ENCODE measurements at places on chromosomes 1 and 21. TPM values are rescaled to one million over a fixed set of nuclear protein-coding genes. Genes with fewer than 3 reads are reported as not detected.

DNA sequence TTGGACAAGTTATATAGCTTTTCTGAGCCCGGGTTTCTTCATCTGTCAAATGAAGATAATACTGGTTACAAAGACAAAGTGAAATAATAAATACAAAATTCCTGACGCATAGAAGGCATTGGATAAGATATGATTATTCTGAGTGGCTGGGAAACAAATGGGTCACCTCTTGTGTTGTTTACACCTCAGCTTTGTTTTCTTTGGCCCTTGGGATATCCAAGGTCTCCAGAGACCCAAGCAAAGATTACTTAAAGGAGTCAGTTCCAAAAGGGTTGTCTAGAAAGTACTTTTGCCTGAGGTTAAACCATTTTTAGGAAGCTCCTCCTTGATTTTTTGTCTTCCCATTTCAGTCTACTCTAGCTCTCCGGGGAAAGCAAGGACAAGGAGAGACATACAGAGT, 9.7 kb downstream of the KHDRBS1 start:
- peaks cover 6% of the 10 kb centered on the region for H3K27me3 ChIP-seq
- H3K4me3 ChIP-seq, result no peak overlapping the region
- H3K27ac ChIP-seq, result no peak overlapping the region
- no peaks in the 10 kb centered on the region for H3K36me3 ChIP-seq

DNA sequence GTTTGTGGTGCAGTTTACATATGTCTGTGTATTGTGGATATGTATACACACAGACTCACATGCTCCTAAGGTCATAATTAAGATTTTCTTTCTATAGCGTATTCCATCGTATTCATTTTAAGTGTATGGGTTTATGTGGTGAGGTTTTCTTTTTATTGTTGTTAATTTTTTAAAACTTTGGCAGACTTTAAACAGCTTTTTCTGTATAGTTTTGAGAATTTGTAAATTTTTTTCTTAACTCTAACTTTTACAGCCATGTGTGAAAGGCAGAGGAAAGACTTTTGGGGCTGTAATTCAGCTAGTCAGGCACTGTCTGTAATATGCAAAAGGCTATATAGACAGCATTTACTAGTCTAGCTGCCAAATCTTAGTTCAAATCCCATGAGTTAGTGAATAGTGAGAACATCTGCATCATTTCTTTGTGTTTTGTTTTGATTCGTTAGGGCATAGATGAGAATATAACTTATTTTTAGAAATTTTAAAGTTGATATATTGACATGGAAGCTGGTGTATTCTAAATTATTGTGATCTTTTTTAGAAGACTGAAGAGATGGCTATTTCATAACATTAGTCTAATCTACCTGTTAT, 2.3 kb downstream of the MAGI3 start:
- no peak overlapping the region for H3K4me3 ChIP-seq
- no peak for DNase-seq
- H3K27ac ChIP-seq, result no peak overlapping the region
- H3K4me1 ChIP-seq, result peaks cover 15% of the 10 kb centered on the region

DNA sequence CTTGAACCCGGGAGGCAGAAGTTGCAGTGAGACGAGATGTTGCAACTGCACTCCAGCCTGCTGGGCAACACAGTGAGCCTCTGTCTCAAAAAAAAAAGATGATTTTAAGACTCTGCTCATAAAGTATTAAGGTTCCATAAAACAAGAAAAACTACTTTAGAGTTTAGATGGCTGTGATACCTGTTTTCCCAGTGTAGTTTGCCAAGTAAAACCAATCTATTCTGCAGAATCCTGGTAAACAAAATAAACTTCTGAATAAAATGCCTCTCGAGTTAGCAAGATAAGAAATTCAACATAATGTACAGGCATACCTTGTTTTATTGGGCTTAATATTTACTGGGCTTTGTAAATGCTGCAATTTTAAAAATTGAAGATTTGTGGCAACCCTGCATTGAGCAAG, 30.8 kb downstream of the LTN1 start:
- H3K4me3 ChIP-seq, result no peak overlapping the region
- H3K36me3 ChIP-seq, result peaks cover 38% of the 10 kb centered on the region
- H3K27ac ChIP-seq, result no peak overlapping the region
- no peaks in the 10 kb centered on the region for H3K27me3 ChIP-seq
- H3K4me1 ChIP-seq, result peaks cover 6% of the 10 kb centered on the region
- no peak for DNase-seq

DNA sequence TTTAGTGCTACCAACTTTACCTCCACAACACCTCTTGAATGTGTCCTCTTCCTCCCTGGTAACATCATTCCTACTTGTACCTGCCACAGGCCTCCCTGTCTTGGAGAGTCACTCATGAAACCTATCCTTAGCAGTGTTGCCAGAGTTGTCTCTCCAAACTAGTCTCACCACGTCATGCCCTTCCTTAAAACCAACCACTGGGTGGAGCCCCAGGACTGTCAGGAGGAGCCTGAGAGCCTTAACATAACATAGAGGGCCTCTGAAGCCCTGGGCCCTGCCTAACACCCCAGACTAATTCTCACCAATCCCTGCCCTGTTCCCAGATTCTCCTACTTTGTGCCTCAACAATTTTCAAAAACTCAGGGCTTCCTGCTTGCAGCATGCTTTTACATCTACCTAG, 65.3 kb downstream of the ZNF697 start:
- no peaks in the 10 kb centered on the region for H3K4me1 ChIP-seq
- no peak for DNase-seq
- no peak overlapping the region for H3K4me3 ChIP-seq
- no peaks in the 10 kb centered on the region for H3K36me3 ChIP-seq
- no peak overlapping the region for H3K27ac ChIP-seq
- no peaks in the 10 kb centered on the region for H3K27me3 ChIP-seq

GRCh38 chr1:59752556-59753414, 62.0 kb upstream of the HOOK1 start:
- no peak for DNase-seq
- no peak overlapping the region for H3K4me3 ChIP-seq
- H3K27ac ChIP-seq, result no peak overlapping the region

- H3K27ac ChIP-seq, result no peak overlapping the region
- no peak overlapping the region for H3K4me3 ChIP-seq
- no peaks in the 10 kb centered on the region for H3K4me1 ChIP-seq
- DNase-seq, result no peak
- H3K27me3 ChIP-seq, result no peaks in the 10 kb centered on the region
These were observed 908.4 kb upstream of the ADGRL4 start for GRCh38 chr1:79914896-79915295.

Gene PLPP3
- not detected for polyA plus RNA-seq

Measured in immature natural killer cell (primary cell).